Stimulated activated CD8-positive, alpha-beta memory T cell treated with anti-CD3 and anti-CD28 coated beads, Interleukin-15, amount 100 ng/mL, for 1 hour (primary cell): ENCODE measurements at places on chromosomes 13 and 19.

DNA sequence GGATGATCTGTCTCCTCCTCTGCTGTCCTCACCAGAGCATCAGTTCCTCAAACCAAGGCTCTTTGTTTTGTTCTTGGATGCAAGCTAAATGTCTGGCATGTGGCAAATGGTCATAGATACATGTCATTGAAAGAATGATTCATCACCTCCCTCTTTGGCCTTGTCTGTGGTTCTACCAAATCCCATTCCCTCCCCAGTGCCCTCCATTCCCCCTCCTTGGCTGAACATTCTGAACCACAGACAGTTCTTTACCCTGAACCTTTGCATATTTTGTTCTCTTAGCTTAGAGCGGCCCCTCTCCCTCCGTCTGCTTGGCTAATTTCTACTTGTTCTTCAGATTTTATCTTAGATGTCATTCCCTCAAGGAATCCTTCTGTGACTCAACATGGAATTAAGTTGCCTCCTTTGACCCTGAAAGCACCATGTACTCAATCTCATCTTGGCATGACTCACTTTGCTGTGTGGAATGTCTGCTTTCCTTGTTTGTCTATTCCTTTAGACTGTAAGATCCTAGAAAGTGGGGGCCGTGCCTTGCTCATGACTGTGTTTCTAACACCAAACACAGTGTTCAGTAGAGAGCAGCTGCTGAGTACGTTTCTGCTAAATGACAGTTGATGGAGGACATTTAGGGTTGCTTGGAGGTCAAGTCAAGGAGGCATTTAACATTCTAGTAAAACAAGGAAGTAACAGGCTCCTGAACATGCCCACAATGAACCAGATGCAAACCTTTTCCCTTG, 8.1 kb downstream of the ALOX5AP start:
- DNase-seq: no peak

- DNase-seq: peak; percentile 27
Measured at GRCh38 chr19:2476451-2477140, 669 bp downstream of the GADD45B start.

DNA sequence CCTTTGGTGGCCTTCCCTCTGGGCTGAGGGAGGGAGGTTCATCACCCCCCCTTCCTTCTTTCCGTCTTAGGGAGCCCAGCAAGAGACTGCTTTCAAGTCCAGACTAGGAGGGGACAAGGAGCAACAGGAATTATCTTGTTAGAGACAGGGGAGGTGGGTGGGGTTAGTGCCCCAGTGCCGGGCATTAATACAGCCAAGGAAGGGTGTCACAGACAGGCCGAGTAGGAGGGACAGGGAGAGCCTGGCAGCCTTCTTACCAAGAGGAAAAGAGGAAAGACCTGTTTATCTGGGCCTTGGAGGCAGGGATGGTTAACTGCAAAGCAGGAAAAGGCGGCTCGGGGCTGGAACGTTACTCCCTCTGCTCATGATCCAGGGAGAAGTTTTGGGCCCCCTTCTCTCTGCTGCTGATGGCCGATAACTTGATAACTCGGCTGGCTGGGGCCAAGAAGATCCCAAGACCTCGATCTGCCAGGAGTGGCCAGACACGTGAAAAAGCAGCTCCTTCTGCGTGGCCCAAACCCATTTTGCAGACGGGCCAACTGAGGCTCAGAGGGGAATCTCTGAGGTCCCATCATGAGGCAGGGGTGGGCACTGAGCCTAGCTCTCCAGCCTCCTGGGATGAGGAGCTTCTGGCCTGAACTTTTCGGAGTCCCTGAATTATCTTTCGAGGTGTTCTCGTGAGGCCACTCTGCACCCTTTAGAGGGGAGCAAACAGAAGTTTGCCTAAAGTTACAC, 79.3 kb downstream of the PTPRS start:
- DNase-seq: no peak

- no peak for DNase-seq
Measured at GRCh38 chr19:19315444-19315843, 4.9 kb downstream of the SUGP1 start.

DNA sequence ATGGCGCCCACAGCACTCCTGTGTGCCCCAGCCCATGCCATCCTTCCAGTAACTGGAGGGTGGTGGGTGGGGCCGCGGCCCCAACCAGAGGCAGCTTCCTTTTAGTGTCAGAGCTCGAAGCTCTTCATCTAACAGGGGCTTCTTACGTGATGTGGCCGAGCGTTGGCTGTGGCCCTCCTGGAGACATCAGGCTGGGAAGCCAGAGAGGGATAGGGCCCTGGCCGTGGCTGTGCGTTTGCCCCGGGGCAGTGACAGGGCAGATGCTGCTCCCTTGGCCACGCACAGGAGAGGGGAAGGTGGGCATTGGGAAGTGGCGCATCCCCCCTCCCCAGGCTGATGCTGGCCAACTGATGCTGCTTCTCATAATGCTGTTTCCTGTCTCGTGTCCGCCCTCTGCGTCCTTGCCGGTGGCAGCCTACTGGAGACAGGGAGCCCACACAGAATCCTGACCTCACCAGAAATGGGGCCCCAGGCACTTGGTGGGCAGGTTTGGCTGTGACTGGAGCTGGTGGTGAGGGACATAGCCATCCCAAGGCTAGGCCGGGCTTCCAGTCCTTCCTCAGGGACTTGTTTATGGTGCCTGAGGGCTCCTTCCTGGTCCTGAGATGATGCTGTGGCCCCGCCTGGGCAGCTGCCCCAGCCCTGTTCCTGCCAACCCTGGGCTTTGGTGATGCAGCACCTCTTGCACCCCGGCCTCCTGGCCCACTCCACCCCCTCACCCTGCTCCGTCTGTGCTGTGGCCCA, 34.3 kb downstream of the ATP4B start:
- no peak for DNase-seq

GRCh38 chr13:37443538-37443937, 155.0 kb downstream of the POSTN start:
- DNase-seq: no peak

- no peak for DNase-seq
Measured at GRCh38 chr13:101700598-101700997, 248.1 kb downstream of the ITGBL1 start.

- DNase-seq: no peak
Measured at GRCh38 chr13:91357613-91358386, 10.3 kb downstream of the MIR17HG start.

DNA sequence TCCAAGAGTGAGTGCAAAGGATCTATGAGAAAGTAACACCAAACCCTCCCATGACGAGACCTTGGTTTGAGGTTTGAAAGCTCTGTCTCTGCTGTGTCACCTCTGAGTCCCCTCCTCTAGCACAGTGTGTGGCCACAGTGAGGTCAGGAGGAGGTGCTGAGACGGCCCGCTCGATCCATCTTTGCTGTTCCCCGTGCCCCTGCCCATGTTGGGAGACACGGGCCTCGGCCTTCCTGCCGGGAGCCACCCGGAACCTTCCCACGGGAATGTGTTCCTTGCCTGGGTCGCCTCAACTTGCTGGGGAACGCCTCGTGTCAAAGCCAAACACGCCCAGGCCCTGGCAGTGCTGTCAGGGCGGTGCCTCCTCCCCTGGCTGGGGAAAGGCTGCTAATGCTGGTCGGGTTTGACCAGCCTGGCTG, 10.1 kb downstream of the NANOS3 start:
- no peak for DNase-seq

DNA sequence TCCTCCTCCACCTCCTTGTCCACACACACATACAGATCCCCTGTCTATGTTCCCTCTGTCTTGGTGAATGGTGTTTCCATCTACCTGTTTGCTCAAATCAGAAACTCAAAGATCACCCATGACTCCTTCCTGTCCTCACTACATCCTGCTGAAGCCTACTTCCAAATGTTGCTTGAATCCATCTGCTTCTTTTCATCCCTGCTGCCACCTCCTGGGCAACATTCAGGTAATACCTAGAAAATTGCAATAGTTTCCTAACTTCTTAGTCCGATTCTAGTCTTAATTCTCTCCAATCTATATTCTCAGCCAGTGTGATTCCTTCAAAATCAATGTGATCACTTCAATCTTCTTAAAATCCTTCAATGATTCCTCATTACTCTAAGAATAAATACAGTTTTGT, 155.5 kb upstream of the STARD13 start:
- no peak for DNase-seq

GRCh38 chr13:111359237-111359915, 38.9 kb downstream of the TEX29 start:
- DNase-seq: no peak

- no peak for DNase-seq
Measured at GRCh38 chr19:7413629-7414028, 64.9 kb downstream of the ARHGEF18 start.

DNA sequence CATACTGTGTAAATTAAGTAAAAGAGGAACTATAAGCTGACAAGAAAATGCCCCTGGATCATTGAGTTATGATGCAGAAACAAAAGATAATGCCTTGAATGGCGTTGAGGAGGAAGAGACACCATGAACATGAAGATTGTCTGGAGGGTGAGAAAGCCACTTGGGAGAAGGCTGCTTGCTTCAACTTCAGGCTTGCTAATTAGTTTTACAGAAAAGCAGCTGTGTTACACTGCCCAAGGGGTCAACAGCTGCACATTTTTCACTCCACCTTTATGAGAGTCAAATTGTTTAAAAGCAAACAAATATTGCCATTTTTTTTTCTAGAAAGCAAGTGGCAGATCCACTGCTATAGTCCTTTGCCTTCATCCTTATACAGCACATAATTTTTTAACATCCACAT, 35.5 kb upstream of the KLF12 start:
- no peak for DNase-seq

- no peak for DNase-seq
Measured at GRCh38 chr13:32150239-32150638, 118.7 kb downstream of the FRY start.

GRCh38 chr19:11130824-11131455, 24.6 kb downstream of the SPC24 start:
- peak; percentile 63 for DNase-seq

DNA sequence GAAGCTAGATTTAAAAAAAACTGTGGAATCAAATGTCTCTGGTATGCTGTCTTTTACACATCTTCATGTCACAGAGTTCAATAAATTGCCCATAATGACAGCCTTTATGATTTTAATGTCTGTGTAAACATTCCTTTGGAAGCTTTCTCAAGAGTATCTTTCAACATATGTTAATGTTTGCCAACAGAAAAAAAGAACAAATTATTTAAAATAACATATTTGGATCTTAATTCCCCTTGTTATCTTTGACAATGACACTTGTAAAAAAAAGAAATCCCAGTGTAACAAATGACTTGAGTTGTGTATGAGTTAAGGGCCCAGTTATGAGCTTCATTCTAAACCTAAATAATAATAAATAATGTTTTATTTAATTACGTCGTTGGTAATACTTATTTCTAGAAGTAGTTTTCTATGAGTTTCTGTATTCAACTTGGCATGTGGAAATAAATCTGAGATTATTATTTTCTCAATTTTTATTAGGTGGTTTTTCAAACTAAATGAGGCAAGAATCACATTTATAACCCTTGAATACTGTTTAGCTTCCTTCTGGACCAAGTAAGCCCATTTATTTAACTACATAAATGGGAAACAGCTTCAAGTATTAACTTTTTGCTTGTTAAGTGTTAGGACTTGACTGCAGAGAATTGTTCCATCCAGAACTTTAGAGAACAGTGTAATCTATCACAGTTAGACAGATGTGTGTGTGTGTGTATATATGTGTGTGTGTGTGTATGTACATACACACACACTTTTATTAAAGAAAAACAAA, 182.1 kb downstream of the POSTN start:
- no peak for DNase-seq

DNA sequence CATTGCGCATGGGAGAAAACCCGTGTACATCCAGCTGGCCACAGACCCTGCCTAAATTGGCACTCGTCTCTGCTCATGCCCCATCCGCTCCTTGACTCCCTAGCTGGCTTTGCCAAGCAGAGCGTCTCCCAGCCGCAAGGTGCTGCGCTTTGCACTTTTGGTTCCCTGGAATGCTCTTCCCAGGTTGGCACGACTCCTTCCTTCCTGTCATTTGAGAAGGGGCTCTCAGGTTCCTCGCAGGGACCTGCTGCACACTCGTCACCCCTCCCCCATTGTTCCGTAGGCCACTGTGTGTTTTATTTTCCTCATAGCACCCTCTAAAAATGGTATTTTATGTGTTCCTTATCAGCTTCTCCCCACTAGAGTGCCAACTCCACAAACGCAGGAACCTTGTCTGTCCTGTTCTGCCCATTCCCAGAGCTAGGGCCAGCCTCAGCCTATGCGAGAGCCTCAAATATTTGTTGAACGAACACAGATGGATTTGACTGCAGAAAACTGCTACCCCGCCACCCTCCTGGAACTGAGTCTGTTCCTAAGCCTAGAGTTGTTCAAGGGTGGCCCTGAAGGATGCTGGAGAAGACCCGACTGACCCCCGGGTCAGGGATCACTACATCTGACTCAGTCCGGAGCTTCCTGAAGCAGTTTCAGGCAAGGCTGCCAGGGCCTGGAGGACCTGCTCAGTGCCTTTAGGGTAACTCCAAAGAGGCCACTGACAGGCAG, 8.4 kb upstream of the CEBPA start:
- DNase-seq: no peak

GRCh38 chr19:36136964-36137686, 2.7 kb upstream of the CAPNS1 start:
- no peak for DNase-seq

GRCh38 chr13:47085346-47085745, 188.5 kb upstream of the HTR2A start:
- DNase-seq: no peak

GRCh38 chr19:29663861-29664752, 1.2 kb upstream of the PLEKHF1 start:
- no peak for DNase-seq

DNA sequence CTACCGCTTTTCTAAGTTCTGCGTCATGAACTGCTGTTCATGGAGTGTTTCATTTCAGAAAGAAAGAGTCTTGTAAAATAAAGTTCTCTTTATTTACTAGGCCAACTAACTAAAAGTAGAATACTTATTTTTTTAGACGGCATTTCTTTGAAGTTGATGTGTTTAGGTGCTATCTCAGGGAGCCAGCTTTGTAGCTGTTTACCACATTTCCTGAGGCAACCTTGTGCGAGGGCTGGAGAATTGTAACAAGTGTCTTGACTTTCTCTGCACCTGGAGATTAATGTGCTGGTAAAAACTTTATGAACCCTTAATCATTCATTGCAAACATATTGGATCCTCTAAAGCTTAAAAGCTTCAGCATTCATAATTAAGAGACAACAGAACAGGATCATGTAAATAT, 229.3 kb downstream of the GPC6 start:
- DNase-seq: no peak

DNA sequence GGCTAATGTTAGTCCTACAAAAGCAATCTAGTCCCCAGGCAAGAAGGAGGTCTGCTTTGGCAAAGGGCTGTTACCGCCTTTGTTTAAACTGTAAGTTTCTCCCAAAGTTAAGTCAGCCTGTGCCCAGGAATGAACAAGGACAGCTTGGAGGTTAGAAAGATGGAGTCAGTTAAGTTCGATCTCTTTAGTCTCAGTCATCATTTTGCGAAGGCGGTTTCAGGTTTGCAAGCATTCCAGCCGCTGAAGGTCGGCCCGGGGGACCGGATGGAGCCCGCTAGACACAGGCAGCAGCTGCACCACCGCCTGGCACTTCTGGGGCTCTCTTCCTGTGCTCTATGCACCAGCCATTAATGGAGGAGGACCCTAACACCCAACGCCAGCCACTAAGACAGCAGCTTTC, 91.3 kb downstream of the STK24 start:
- DNase-seq: no peak
